Activated naive CD8-positive, alpha-beta T cell treated with anti-CD3 and anti-CD28 coated beads for 36 hours (primary cell): ENCODE measurements at places on chromosomes 2 and 18. TPM values are rescaled to one million over a fixed set of nuclear protein-coding genes. Genes with fewer than 3 reads are reported as not detected.

DNA sequence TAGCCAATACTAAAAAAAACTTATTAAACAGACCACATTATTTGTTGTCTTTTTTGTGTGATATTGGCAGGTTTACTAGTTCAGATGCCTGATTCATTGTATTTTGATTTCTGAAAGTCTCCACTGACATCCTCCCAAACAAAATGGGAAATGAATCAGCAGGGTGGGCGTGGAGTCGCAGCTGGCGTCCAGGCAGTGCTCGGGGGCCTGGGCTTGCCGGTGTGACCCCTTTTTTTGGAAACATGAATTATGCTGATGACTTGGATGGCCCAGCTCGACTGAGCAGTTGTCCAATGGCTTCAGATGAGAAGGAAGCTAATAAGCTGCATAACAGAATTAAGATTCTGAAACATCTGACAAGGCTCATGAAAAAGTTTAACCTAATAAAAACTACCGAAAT, 1.7 kb upstream of the KCNG2 start:
- no peaks in the 10 kb centered on the region for H3K36me3 ChIP-seq
- DNase-seq: no peak
- no peak overlapping the region for H3K4me3 ChIP-seq
- H3K4me1 ChIP-seq: peaks cover 16% of the 10 kb centered on the region
- no peak overlapping the region for H3K27ac ChIP-seq
- H3K27me3 ChIP-seq: peaks cover 53% of the 10 kb centered on the region

GRCh38 chr2:182020286-182021070, 34.8 kb downstream of the PPP1R1C start:
- H3K36me3 ChIP-seq: peaks cover 3% of the 10 kb centered on the region
- no peaks in the 10 kb centered on the region for H3K4me1 ChIP-seq
- H3K27me3 ChIP-seq: no peaks in the 10 kb centered on the region
- DNase-seq: no peak
- H3K4me3 ChIP-seq: no peak overlapping the region
- H3K27ac ChIP-seq: no peak overlapping the region

GRCh38 chr18:51330148-51330547, 132.7 kb upstream of the MEX3C start:
- H3K4me3 ChIP-seq: no peak overlapping the region
- DNase-seq: no peak
- no peaks in the 10 kb centered on the region for H3K4me1 ChIP-seq
- H3K27me3 ChIP-seq: no peaks in the 10 kb centered on the region

- DNase-seq: no peak
- H3K4me3 ChIP-seq: no peak overlapping the region
- H3K36me3 ChIP-seq: no peaks in the 10 kb centered on the region
- H3K27ac ChIP-seq: no peak overlapping the region
- no peaks in the 10 kb centered on the region for H3K4me1 ChIP-seq
- peaks cover 4% of the 10 kb centered on the region for H3K27me3 ChIP-seq
These were observed 12.8 kb upstream of the SCN9A start for GRCh38 chr2:166388481-166389070.

DNA sequence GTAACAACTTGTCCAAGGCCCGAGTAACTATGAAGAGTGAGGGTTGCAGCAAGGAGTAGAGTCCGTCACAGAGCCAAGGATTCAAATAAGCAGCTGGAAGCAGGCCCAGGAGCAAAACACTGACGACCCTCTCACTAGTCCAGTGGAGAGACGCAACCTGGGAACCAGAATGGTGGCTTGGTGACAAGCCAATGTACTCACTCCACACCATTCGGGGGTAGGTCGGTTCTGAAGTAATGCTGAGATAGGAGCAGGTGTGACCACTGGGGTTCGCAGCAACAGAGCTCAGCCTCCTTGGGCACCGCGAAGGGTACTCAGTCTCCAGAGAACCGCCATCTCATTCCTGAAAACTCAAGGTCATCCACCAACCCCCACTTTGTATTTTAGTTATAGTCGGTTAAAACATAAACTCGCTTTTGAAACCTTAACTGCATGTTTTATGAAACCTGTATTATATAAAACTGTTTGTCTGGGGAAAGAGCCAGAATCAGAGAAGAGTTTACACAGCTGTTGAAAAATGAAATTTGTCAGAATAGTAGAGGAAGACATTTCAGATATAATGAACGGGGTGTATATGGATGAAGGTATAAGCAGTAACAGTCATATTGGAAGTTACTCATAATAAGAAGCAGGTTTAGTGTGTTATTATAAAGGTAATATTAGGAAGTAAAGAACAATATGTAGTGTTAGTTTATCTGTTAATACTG, 8.6 kb downstream of the ANKRD62 start:
- H3K27ac ChIP-seq: no peak overlapping the region
- peaks cover 29% of the 10 kb centered on the region for H3K27me3 ChIP-seq
- no peak overlapping the region for H3K4me3 ChIP-seq
- no peak for DNase-seq

CPO gene
- not detected for total RNA-seq

- no peak overlapping the region for H3K27ac ChIP-seq
- no peak for DNase-seq
- no peaks in the 10 kb centered on the region for H3K4me1 ChIP-seq
- no peaks in the 10 kb centered on the region for H3K36me3 ChIP-seq
- H3K27me3 ChIP-seq: peaks cover 6% of the 10 kb centered on the region
These were observed 239.3 kb downstream of the ZNF385B start for GRCh38 chr2:179622112-179622511.

IKZF2 gene
- total RNA-seq: 12.9 TPM

DNA sequence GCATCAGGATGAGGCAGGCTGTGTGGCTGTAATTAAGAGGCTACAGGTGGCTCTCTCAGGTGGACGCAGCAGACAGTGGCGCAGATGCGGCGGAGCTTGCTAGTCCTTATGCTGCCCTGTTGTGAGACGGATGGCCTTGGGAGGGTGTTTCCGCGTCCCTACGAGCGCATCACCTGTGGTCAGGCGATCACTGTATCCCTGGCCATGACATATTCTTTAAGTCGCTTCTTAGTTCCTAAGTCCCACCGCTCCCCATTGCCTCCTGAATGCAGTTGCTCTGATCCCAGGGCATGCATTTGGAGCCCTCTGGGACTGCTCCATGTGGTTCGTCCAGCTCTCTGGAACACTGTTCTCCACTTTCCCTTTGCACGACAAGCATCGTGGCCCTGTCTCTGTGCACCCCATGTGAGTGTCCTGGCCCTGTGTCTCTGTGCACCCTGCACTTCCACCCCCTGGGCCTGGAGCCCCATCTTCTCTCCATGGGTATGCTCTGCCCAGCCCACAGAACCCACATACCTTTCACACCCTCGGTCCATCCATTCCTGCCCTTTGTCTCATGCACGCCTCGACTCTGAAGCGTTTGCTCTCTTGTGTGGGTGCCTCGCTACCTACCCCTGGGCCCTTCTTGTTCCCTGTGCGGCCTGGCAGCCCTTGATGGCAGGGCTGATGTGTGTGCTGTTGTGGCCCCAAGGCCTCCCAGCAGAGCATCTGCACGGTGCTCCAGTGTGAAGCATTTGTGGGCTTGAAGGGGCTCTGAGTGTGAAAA, 74.4 kb downstream of the SH3RF3 start:
- H3K27ac ChIP-seq: no peak overlapping the region
- H3K4me3 ChIP-seq: no peak overlapping the region
- H3K36me3 ChIP-seq: no peaks in the 10 kb centered on the region
- H3K4me1 ChIP-seq: peaks cover 7% of the 10 kb centered on the region
- DNase-seq: no peak

GRCh38 chr2:102301867-102302362, 9.4 kb upstream of the IL1RL1 start:
- peaks cover 5% of the 10 kb centered on the region for H3K27me3 ChIP-seq
- H3K36me3 ChIP-seq: peaks cover 2% of the 10 kb centered on the region
- DNase-seq: peak; percentile 55
- peak overlapping the region; percentile 30 for H3K4me3 ChIP-seq
- H3K4me1 ChIP-seq: peaks cover 46% of the 10 kb centered on the region

GRCh38 chr2:223997938-223998337, 40.7 kb downstream of the MRPL44 start:
- H3K36me3 ChIP-seq: peaks cover 42% of the 10 kb centered on the region
- no peaks in the 10 kb centered on the region for H3K27me3 ChIP-seq
- peaks cover 17% of the 10 kb centered on the region for H3K4me1 ChIP-seq
- no peak overlapping the region for H3K4me3 ChIP-seq
- no peak for DNase-seq
- H3K27ac ChIP-seq: no peak overlapping the region

GRCh38 chr18:46402396-46402795, 254.6 kb downstream of the LOXHD1 start:
- no peak overlapping the region for H3K27ac ChIP-seq
- no peak overlapping the region for H3K4me3 ChIP-seq
- no peaks in the 10 kb centered on the region for H3K36me3 ChIP-seq
- H3K27me3 ChIP-seq: no peaks in the 10 kb centered on the region

GRCh38 chr2:237686659-237687136, 59.3 kb downstream of the LRRFIP1 start:
- no peak overlapping the region for H3K27ac ChIP-seq
- no peak overlapping the region for H3K4me3 ChIP-seq
- H3K36me3 ChIP-seq: no peaks in the 10 kb centered on the region
- no peaks in the 10 kb centered on the region for H3K27me3 ChIP-seq
- H3K4me1 ChIP-seq: peaks cover 39% of the 10 kb centered on the region

TM4SF20 gene
- total RNA-seq: not detected
